ENCODE measurements at places on chromosomes 3 and 15.

GRCh38 chr15:98983334-98983733 is 24.3 kb downstream of the PGPEP1L start:
- DNase-seq, result no peak

DNA sequence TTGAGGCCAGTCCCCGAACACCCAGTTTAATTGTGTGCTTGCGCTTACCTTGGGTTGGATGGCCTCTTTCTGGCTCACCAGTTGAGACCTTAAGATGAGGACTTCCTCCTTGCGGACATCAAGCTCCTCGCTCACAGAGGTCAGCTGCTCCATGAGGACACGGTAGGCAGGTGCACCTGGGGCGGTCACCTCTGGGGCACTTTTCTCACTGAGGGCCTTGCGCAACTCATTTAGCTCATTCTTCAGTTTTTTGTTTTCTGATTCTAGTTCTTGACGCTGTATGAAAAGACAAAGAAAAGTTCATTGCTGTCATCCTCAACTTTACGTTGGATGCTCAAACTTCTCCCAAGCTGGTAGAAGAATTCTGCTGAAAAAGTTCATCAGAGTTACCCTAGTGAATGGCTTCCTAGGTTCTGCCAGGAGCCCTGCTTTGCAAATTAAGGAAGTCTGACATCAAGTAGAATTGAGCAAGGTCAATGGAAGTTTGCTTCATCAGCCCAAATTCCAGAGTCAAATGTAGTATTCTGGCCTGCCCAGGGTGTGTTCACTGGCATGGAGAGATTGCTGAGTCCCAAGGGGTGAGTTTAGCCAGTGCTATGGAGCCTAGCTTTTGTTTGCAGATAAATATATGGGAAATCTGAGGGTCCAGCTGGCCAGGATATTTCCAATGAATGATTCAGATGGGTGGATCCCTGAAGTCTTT is 55.8 kb upstream of the MYO5C start:
- no peak for DNase-seq

GRCh38 chr3:155492841-155493240 is 199.4 kb upstream of the STRIT1 start:
- no peak for DNase-seq

DNA sequence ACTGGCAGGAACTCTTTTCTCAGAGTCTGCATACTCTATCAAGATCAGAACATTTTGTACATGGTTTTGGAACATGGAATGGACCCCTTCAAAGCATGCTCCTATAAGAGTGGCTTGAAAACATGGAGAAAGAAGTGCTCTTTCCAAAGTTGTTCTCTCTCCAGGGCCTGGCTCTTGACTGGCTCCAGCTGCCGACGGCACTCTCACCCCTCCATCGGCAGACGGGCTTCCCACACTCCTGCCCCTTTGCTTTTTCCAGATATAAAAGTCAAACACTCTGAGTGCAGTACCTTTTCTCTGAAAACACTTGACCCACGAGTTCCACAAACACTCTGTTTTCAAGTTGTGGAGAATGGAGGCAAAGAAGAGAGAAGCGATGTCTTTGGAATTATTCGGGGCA is 72.5 kb upstream of the ONECUT1 start:
- DNase-seq, result no peak

DNA sequence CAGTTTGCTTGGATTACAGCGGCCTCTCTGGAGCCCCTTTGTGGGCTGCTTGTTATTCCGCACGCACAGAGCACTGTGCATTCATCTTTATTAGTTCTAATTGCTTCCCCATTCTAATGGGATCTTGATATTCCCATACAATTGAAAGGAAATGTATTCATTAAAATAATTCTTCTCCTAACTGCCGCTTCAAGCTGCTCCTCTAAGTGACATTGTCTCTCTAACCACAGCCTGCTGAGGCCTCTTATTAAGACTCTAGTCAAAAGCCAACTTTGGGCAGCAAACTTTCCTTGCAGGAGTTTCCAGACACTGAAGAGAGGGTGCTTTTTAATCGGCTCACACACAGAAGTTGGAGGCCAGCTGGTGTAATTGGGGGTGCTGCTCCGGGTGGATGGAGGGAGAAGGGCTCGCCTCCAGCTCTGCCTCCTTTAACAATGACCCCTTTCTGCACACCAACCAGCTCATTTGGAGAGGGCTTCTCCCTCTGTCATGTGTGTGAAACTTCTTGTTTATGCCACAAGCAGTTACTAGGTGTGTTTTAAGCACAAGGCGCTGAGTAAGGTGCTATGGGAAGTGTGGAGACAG is 5.6 kb upstream of the MAGEF1 start:
- no peak for DNase-seq

DNA sequence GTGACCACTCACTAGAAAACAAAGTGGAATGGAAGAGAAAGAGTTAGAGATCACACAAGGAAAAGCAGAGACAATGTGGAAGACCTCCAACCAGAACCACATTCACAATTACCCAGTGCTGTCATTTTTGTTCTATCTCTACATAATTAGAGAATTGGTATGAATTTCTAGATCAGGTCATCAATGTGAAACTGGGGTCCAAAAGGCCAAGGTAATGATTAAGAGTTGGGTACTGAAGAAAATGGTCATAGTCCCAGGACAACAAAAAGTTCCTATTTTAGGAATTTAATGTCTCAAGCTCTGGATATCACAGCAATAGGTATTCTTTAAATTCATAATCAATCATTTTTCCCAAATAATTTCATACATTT is 84.7 kb upstream of the PPIB start:
- no peak for DNase-seq

- no peak for DNase-seq
Measured at GRCh38 chr3:126551839-126552687, 6.7 kb downstream of the C3orf22 start.
